Effector memory CD8-positive, alpha-beta T cell (primary cell): ENCODE measurements at places on chromosomes 6 and 20.
A peak's percentile ranks its signal among the peaks of the same experiment; 100 is the strongest.

DNA sequence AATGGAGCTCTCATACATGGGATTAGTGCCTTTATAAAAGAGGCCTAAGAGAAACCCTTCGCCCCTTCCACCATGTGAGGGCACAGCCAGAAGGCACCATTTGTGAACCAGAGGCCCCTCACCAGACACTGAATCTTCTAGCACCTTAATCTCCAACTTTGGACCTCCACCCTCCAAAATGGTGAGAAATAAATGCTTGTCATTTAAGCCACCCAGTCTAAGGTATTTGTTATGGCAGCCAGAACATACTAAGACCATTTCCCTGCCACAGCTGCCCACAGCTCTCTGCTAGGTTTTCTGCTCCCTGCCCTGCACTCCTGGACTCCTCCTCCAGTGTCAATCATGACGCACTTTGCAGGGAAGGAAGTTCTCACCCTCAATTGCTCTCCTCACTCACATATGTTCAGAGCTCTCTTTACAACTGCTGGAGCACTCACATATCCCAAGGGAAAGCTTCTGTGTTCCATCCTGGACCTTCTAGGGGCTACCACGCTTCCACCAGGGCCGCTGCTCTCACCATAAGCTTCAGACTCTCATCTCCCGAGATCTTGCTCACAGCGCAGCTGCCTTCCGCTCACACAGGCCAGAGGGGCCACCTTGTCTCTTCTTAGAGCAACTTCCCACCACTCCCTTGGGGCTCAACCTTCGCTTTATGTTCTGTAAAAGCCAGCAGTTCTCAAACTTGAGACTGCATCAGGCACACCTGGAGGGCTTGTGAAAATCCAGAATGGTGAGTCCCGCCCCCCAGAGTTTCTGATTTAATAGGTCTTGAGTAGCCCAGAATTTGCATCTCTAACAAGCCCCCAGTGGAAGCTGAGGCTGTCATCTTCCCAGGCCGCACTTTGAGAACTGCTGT lies 1.6 kb upstream of the LY86 start:
- no peak overlapping the region for H3K27ac ChIP-seq
- DNase-seq: no peak
- H3K36me3 ChIP-seq: no peaks in the 10 kb centered on the region
- H3K4me1 ChIP-seq: peaks cover 9% of the 10 kb centered on the region

DNA sequence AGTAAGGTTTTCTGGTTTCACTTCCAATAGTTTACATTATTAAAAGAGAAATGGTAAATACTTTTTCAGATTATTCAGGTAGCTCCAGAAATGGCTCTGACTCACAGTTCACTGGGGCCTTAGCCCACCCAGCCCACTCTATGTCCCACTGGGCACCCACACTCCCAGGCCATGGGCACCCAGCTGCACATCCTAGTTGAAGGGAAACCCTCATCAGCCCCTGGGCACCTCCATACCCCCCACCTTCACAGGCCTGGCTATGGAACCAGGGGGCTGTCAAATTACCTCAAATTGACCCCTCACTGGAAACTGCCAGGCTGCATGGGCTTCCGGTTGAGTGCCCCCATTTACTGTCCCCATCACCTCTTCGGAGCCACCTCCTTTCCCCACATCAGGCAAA lies 51.5 kb downstream of the BMP7 start:
- no peak for DNase-seq
- no peak overlapping the region for H3K4me3 ChIP-seq
- no peaks in the 10 kb centered on the region for H3K36me3 ChIP-seq
- no peaks in the 10 kb centered on the region for H3K4me1 ChIP-seq
- H3K27ac ChIP-seq: no peak overlapping the region

DNA sequence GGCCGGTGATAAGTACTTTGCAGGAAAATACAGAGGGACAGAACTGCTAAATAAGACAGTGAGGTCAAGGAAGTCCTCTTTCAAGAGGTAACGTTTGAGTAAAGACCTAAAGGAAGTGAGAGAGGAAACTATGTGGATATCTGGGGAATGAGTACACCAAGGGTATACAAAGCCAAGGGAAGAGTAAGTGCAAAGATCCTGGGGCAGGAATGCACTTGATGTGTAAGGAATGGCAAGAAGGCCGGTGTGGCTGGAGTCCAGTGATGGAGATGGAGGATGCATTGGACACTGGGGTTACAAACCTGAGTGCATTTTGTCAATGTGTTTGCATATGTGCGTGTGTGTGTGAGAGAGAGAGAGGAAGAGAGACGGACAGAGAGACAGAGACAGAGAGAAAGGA lies 32.1 kb upstream of the TGM2 start:
- no peak overlapping the region for H3K4me3 ChIP-seq
- no peaks in the 10 kb centered on the region for H3K4me1 ChIP-seq
- no peak for DNase-seq
- H3K27ac ChIP-seq: no peak overlapping the region
- peaks cover 51% of the 10 kb centered on the region for H3K27me3 ChIP-seq

DNA sequence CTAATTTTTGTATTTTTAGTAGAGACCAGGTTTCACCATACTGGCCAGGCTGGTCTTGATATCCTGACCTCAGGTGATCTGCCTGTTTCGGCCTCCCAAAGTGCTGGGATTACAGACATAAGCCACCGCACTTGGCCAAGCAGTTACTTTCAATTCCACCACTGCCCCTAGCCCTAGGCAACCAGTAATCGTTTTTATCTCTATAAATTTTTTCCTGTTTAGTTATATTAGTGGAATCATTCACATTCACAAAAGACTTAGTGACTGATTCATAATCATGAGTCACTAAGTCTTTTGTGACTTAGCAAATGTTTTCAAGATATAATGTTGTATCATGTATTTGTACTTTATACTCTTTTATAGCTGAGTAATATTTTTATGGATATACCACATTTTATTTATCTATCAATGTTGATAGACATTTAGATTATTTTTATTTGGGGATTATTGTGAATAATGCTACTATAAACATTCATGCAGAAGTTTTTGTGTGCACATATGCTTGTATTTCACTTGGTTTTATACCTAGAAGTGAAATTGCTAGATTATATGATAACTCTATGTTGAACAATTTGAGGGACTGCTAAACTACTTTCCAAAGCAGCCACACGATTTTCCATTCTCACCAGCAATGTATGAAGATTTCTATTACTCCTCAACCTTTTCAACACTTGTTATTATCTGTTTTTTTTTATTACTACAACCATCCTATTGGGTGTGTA lies 421.4 kb upstream of the ID4 start:
- no peak for DNase-seq
- no peak overlapping the region for H3K4me3 ChIP-seq
- H3K4me1 ChIP-seq: no peaks in the 10 kb centered on the region
- no peak overlapping the region for H3K27ac ChIP-seq
- H3K27me3 ChIP-seq: no peaks in the 10 kb centered on the region

GRCh38 chr6:54085047-54085446 lies 26.2 kb upstream of the MLIP start:
- no peak overlapping the region for H3K27ac ChIP-seq
- no peaks in the 10 kb centered on the region for H3K27me3 ChIP-seq
- H3K4me1 ChIP-seq: no peaks in the 10 kb centered on the region
- DNase-seq: no peak

- no peak overlapping the region for H3K4me3 ChIP-seq
- peaks cover 6% of the 10 kb centered on the region for H3K27me3 ChIP-seq
- H3K27ac ChIP-seq: no peak overlapping the region
- DNase-seq: no peak
Measured at GRCh38 chr6:24273096-24273870, 84.6 kb downstream of the DCDC2 start.

- H3K4me3 ChIP-seq: no peak overlapping the region
- H3K27me3 ChIP-seq: no peaks in the 10 kb centered on the region
- no peaks in the 10 kb centered on the region for H3K36me3 ChIP-seq
- H3K4me1 ChIP-seq: peaks cover 7% of the 10 kb centered on the region
- DNase-seq: no peak
Measured at GRCh38 chr6:105817370-105817769, 268.8 kb upstream of the PRDM1 start.

- DNase-seq: no peak
- H3K36me3 ChIP-seq: no peaks in the 10 kb centered on the region
- no peaks in the 10 kb centered on the region for H3K4me1 ChIP-seq
- H3K4me3 ChIP-seq: no peak overlapping the region
- no peak overlapping the region for H3K27ac ChIP-seq
- H3K27me3 ChIP-seq: no peaks in the 10 kb centered on the region
Measured at GRCh38 chr6:49540614-49541013, 9.9 kb upstream of the C6orf141 start.

- H3K4me3 ChIP-seq: no peak overlapping the region
- no peaks in the 10 kb centered on the region for H3K27me3 ChIP-seq
- no peaks in the 10 kb centered on the region for H3K36me3 ChIP-seq
- H3K27ac ChIP-seq: no peak overlapping the region
Measured at GRCh38 chr6:50973464-50973863, 154.8 kb downstream of the TFAP2B start.

GRCh38 chr6:44298055-44298803 lies 14.9 kb downstream of the AARS2 start:
- peaks cover 38% of the 10 kb centered on the region for H3K27me3 ChIP-seq
- DNase-seq: no peak
- H3K4me3 ChIP-seq: peak overlapping the region; percentile 51
- H3K27ac ChIP-seq: no peak overlapping the region

- peaks cover 5% of the 10 kb centered on the region for H3K4me1 ChIP-seq
- no peak for DNase-seq
- peaks cover 74% of the 10 kb centered on the region for H3K27me3 ChIP-seq
- H3K27ac ChIP-seq: no peak overlapping the region
Measured at GRCh38 chr6:28585335-28585734, 59.7 kb downstream of the GPX5 start.

- DNase-seq: no peak
- no peak overlapping the region for H3K4me3 ChIP-seq
- H3K4me1 ChIP-seq: no peaks in the 10 kb centered on the region
- H3K27me3 ChIP-seq: peaks cover 27% of the 10 kb centered on the region
- peaks cover 5% of the 10 kb centered on the region for H3K36me3 ChIP-seq
- no peak overlapping the region for H3K27ac ChIP-seq
Measured at GRCh38 chr20:62087227-62087626, 21.5 kb upstream of the TAF4 start.

GRCh38 chr6:34145161-34146020 lies 496 bp downstream of the GRM4 start:
- peaks cover 23% of the 10 kb centered on the region for H3K4me1 ChIP-seq
- H3K27me3 ChIP-seq: peaks cover 52% of the 10 kb centered on the region
- peak; percentile 22 for DNase-seq
- no peaks in the 10 kb centered on the region for H3K36me3 ChIP-seq

- H3K27ac ChIP-seq: no peak overlapping the region
- H3K36me3 ChIP-seq: no peaks in the 10 kb centered on the region
- H3K4me3 ChIP-seq: no peak overlapping the region
- H3K4me1 ChIP-seq: no peaks in the 10 kb centered on the region
- peaks cover 17% of the 10 kb centered on the region for H3K27me3 ChIP-seq
- DNase-seq: no peak
Measured at GRCh38 chr6:46443623-46444022, 47.6 kb downstream of the RCAN2 start.

GRCh38 chr6:129110690-129111343 lies 227.9 kb downstream of the LAMA2 start:
- H3K36me3 ChIP-seq: no peaks in the 10 kb centered on the region
- DNase-seq: no peak
- H3K4me1 ChIP-seq: no peaks in the 10 kb centered on the region
- no peak overlapping the region for H3K27ac ChIP-seq
- no peak overlapping the region for H3K4me3 ChIP-seq

DNA sequence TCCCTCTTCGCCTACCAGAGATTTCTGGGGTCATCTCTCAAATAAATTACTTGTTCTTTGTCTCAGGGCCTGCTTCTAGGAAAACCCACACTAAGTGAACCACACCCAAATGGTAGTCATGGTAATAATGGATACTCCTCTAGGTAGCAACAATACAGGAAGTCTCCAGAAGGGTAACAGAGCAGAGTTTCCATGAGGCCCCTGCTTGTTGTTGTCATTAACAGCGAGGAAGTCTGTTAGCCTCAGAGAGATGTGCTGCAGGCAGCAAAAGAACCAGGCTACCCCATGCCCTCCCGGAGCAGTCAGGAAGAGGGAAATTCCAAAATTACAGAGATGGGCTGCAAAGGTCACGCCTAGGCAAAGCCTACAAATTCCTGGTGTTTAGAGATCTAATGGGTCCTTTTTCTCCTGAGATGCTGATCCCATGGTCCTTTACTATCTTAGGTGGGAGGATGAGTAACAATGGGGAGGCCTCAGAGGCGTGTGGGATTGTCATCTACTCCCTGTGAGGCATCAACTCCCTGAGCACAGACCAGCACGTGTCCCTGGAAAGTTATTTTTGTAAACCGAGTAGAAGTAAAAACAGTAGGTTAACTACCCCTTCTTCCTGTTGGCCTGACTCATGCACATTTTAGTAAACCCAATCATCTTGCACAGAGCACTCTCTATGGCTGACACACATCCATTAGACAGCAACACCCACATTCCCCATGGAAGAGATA lies 10.1 kb downstream of the ISM1 start:
- peaks cover 8% of the 10 kb centered on the region for H3K4me1 ChIP-seq
- DNase-seq: no peak
- H3K4me3 ChIP-seq: no peak overlapping the region

GRCh38 chr6:167578371-167578901 lies 248.3 kb upstream of the AFDN start:
- H3K27me3 ChIP-seq: peaks cover 12% of the 10 kb centered on the region
- H3K4me1 ChIP-seq: no peaks in the 10 kb centered on the region
- H3K27ac ChIP-seq: no peak overlapping the region
- H3K36me3 ChIP-seq: peaks cover 4% of the 10 kb centered on the region
- no peak overlapping the region for H3K4me3 ChIP-seq

GRCh38 chr6:84119277-84119676 lies 85.7 kb downstream of the MRAP2 start:
- no peak overlapping the region for H3K4me3 ChIP-seq
- H3K36me3 ChIP-seq: no peaks in the 10 kb centered on the region
- H3K27ac ChIP-seq: no peak overlapping the region
- H3K27me3 ChIP-seq: peaks cover 15% of the 10 kb centered on the region
- no peak for DNase-seq
- H3K4me1 ChIP-seq: no peaks in the 10 kb centered on the region

DNA sequence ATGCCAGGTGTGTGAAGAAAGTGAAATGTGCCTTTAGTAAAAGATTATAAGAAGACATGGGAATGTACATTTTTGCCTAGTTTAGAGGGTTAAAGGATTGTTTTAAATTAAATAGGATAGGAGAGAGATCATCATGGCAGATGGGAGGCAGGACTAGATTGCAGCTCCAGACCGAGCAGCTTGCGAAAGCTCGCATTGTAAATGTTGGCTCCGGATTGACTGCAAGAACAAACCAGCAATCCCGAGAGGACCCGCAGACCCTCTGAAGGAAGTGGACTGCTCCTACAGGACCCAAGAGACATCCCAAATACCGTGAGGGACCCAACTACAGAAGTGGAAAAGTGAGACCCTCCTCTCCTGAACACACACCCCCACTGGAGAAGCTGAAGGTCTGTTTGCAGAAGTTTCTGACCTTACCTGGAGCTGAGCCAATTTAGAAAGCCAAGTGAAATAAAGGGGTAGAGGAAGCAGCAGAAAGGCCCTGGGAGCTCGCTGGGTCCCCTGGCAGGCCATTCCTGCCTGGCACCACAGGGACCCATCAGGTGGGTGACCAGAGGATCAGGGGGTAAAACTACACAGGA lies 30.0 kb upstream of the TPD52L1 start:
- DNase-seq: no peak
- H3K36me3 ChIP-seq: no peaks in the 10 kb centered on the region
- peaks cover 25% of the 10 kb centered on the region for H3K27me3 ChIP-seq
- no peak overlapping the region for H3K27ac ChIP-seq
- H3K4me3 ChIP-seq: no peak overlapping the region
